ENCODE measurements at places on chromosomes 7 and 10.

DNA sequence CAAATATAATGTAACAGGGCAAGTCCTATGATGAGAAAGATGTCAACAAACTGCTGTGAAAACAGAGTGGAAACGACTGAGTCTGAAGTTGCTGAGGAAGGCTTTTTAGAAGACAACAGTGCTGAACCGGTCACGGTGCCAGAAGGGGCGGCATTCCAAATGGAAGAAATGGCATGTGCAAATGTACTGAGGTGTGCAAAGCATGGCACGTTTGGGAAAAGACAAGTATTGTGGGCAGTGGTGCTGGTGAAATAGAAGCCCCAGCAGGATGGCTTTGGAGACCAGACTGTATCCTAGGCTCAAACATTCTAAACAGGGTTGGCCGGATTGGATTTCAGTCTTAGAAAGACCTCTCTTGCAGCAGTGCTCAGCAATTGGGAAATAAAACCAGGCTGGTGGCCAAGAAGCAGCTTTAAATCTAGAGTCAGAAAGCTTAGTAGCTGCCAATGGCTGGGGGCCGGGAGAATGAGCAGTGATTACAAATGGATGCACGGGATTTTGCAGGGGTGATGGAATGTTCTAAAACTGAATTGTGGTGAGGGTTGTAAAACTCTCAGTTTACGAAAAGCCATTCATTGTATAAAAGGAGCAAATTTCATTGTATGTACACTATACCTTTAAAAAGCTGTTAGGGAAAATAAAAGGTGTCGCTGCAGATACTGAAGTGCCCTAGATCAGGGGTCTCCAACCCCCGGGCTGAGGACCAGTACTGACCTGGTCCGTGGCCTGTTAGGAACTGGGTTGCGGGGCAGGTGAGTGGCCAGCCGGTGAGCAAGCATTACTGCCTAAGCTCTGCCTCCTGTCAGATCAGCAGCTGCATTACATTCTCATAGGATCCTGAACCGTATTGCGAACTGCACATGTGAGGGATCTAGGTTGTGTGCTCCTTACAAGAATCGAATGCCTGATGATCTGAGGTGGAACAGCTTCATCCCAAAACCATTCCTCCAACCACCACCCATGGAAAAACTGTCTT lies 141.6 kb downstream of the HIBADH start:
- no peak for DNase-seq

DNA sequence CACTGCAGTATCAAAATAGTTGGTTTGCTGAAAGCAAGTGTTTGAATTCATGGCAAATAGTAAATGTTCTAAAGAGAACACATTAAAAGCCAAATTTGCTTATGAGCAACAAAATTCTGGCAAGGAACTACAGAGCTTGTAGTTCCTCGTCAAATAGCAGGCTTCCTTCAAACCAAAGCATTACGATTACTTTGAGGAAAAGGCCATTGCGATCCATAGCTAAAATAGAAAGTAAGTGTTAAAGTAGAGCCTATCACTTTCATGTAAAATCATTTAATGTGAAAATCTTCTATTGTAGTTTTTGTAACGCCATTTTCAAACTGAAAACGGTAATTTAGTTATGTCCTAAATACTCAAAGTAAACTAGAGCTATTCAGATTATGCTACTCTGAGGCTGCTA lies 20.1 kb downstream of the CACNA2D1 start:
- DNase-seq: no peak

GRCh38 chr10:92789786-92790185 lies 58.5 kb upstream of the EXOC6 start:
- DNase-seq: no peak

- DNase-seq: no peak
These were observed 75.9 kb downstream of the LMBR1 start for GRCh38 chr7:156816943-156817572.

GRCh38 chr7:117083648-117084047 lies 130.3 kb downstream of the ST7 start:
- DNase-seq: no peak

- no peak for DNase-seq
These were observed 71.5 kb upstream of the LRRC17 start for GRCh38 chr7:102841290-102841689.

- DNase-seq: no peak
These were observed 48.8 kb downstream of the RELN start for GRCh38 chr7:103940382-103941268.

DNA sequence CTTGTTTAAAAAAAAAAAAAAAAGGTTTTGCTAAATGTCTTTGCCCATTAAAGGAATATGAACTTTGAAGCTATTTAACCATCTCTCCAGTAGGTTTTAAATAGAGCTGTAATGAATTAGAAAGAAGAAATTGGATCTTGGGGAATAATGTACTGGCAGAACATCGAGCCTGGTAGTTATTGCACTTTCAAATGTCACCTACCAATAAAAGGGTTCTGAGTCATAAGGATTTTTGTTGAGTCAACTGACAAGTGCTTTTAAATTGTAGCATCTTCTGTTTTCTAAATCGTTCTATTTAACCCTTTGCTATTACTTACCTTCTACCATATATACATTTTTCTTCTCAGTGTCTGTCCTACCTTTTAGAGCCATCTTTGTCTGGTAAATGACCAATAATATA lies 10.7 kb downstream of the CUTC start:
- DNase-seq: no peak

- no peak for DNase-seq
These were observed 55.0 kb upstream of the PRR15 start for GRCh38 chr7:29508608-29509007.

DNA sequence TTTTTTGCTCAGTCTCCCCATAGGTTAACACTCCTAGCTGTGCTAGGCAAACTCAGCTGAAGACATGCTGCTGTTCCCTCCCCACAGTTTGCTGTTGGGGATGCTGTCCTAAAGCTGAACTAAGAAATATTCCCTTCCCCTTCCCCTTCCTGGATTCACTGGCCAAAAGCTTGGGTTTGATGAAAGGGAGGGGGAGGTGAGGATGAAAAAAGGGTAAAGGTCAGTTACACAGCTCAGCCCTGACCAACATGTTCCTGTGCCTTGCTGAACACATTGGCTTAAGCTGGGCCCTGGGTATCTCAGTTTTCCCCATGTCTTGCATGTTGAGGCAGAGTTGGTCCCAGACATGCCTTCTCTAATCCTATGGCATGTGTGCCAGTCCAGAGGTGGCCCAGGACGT lies 15.3 kb downstream of the CCM2 start:
- DNase-seq: no peak
